ENCODE measurements at places on chromosomes 6 and 20.

GRCh38 chr20:3606021-3606420 lies 57.2 kb downstream of the GFRA4 start:
- no peak for ATAC-seq

DNA sequence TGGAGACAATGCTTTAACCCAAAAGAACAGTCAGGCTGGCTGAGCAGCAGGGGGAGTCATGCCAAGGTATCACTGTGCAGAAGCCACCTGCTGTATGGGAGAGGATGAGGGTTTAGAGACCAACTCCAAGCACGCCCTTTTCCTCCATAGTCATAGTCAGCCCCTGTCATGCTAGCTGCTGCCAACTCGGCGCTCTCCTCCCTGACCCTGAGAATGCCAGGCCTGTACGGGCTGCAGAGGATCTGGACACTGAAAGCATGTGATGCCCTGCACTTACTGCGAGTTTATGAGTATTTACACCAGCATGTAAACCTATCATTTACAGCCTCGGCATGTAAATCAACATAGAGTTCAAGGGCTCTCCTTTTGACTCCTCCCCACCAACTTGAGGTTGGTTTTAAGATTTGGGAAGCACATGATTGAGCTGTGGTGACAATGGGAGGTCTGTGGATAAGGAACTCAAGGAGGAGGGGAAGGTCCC lies 11.7 kb upstream of the SCUBE3 start:
- no peak for ATAC-seq

GRCh38 chr20:37932919-37933318 lies 30.0 kb downstream of the VSTM2L start:
- ATAC-seq = no peak

GRCh38 chr6:143961886-143962878 lies 45.9 kb downstream of the PLAGL1 start:
- ATAC-seq = peak; percentile 56

GRCh38 chr20:31837896-31838397 lies 7.5 kb downstream of the FOXS1 start:
- ATAC-seq = no peak

DNA sequence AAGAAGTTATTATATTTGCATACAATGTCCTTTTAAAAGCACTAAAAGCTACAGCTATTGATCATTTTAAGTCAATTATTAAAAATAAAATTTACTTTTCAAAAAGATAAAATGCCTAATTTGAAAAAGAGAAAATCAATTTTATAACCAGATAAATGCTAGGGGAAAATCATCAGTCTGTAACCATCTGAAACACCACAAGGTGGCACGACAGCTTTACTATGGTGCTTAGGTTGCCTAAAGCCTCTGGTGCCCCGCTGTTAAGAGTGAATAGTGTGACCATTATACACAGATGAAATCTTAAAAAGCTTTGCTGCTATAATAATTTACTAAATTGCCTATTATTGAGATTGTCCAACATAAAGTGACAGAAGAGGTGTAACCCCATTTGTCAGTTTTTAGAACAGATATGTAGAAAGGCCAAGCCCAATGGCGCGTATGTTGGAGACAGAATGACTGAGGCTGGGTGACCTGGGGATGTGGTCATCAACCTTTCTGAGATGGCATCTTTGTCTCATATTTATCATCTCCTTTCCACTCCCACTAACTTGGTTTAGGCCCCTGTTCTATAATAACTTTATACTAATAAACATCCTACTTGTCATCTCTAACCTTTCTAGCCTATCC lies 100.8 kb downstream of the MOXD1 start:
- no peak for ATAC-seq

DNA sequence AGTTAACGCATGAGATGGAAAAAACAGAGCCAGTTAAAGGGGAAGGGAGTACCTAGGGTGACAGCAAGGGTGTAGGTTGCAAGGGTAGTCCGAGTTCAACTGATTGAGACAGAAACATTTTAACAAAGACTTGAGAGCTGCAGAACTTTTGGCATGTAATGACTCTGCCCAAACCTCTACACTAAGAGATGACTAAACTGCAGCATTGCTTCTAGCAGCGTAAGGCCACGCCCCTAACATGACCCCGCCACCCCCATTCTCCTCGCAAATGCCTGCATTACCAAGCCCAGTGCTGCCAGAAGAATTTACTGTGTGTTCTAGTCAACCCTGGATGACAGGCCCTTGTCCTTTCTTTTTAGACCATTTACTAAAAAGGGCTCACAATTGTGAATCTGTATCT lies 6.3 kb upstream of the HINT3 start:
- ATAC-seq = no peak

GRCh38 chr6:1716868-1717267 lies 107.2 kb downstream of the FOXC1 start:
- no peak for ATAC-seq

GRCh38 chr6:118377711-118378414 lies 170.2 kb upstream of the PLN start:
- ATAC-seq = no peak

- ATAC-seq = no peak
Observed at GRCh38 chr20:34459209-34459897, 56.9 kb upstream of the DYNLRB1 start.

- ATAC-seq = no peak
Observed at GRCh38 chr20:35394271-35394670, 17.5 kb downstream of the UQCC1 start.
